Activated naive CD4-positive, alpha-beta T cell treated with anti-CD3 and anti-CD28 coated beads for 36 hours (primary cell): ENCODE measurements at places on chromosomes 16 and 17. TPM values are rescaled to one million over a fixed set of nuclear protein-coding genes. Genes with fewer than 3 reads are reported as not detected.

The KRTAP1-1 gene
- total RNA-seq, result not detected

The LDHD gene
- total RNA-seq, result 0.33 TPM

DNA sequence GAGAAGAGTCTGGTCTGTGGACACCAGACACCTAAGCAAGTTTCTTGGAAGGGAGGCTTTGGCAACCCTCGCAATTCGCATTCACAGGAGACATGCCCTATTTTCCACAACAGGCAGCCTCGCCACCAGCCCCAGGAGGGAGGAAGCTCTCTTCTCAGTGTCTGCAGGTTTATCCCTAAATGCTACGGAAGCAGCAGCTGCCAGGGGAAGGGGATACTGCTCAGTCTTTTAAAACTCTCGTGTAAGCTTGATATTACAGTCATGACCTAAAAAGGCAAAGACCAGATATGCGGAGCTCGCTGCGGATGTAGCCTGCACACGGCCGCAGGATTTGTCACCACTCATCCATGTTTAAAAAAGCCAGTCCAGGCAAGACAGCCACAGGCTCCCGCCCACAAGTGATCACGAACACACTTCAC, 159.2 kb upstream of the RPH3AL start:
- DNase-seq, result no peak

GRCh38 chr16:86285938-86286921, 224.1 kb upstream of the FOXF1 start:
- no peak for DNase-seq

DNA sequence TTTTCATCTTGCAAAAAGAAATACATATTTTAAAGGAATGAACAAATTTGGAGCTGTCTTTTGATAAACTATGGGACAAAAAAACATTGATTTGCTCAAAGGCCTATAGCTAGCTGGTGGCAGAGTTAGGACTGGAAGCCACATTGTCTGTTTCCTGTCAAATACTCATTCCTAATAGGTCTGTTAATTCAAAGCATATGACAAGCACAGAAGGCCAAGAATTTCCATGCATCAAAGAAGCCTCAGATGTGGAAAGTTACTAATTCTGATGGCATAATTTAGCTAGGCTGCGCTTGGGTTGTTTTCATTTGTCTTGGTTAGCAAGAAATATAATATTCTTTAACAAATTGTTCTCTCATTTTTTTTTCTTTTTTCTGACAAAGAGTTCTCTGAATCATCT, 98.0 kb downstream of the CDK5R1 start:
- DNase-seq, result no peak

- no peak for DNase-seq
These were observed 3.8 kb upstream of the CRYM start for GRCh38 chr16:21281698-21282389.

The CBX8 gene
- total RNA-seq, result 3.8 TPM

DNA sequence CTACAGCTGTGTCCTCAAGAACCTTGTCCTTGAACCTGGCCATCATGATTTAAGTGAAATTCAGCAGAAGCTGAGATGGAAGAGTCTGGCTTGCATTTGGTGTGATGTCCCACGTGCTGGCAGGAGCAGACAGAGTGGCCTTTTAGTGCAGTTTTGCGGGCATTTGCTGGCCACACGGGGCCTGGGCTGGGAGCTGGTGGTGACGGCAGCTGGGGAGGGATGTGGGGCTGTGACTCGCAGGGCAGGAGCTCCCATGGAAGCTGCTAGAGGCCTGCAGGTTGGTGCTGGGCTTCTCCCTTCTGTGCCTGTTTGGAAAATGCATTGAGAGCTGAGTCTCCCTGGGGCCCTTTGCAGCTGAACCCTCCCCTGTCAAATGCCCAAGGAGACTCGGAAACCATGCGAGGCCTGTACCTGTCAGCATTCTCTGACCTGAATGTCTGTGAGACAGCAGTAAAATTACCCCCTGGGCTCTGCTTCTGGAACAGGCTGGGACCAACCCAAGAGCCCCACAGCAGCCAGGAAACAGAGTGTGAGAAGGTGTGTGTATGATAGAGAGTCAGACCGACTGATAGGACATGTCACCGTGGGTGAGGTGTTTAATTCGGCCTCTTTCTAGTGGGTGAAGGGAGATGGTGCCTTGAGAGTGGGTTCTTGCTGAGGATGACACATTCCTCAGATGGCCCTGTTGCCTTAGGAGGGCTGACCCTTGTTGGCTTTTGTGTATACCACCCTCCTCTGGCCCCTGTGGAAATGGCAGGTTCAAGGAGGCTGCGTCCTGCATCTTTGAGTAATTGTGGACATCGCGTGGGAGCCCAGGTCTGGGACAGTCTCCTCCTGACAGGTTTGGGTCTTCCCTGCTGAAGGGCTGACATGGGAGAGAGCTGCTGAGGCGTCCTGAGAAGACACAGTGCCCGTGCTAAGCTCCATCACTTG, 145.5 kb downstream of the MSI2 start:
- DNase-seq, result no peak

- no peak for DNase-seq
These were observed 9.3 kb downstream of the ZCCHC14 start for GRCh38 chr16:87483481-87483880.

GRCh38 chr16:10614685-10615084, 34.3 kb upstream of the EMP2 start:
- DNase-seq, result no peak

The ITGA2B gene
- total RNA-seq, result 1.1 TPM

The SDK2 gene
- 0.27 TPM for total RNA-seq

The CLN3 gene
- total RNA-seq, result 9.9 TPM

The CIAPIN1 gene
- total RNA-seq, result 31.0 TPM

DNA sequence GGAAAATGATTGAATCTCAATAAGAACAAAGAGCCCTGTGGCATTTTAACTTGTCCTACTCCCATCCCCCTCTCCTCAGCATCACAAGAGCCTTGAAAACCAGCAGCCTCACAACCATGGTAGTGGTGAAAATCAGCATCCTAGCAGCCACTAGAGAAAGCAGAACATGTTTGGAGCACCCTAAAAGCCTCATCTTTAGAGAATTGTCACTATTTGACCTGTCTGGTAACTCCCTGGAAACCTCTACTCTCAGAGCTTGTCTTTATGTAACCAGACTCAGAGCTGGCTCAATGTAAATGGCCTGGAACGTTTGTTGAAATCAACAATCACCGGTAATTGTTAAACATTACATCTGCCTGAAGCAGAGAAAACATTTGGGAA, 70.8 kb downstream of the MMD start:
- DNase-seq, result no peak

- DNase-seq, result no peak
These were observed 137.9 kb downstream of the GAS7 start for GRCh38 chr17:10060526-10060925.

GRCh38 chr17:58679263-58680037, 12.4 kb downstream of the TEX14 start:
- no peak for DNase-seq

DNA sequence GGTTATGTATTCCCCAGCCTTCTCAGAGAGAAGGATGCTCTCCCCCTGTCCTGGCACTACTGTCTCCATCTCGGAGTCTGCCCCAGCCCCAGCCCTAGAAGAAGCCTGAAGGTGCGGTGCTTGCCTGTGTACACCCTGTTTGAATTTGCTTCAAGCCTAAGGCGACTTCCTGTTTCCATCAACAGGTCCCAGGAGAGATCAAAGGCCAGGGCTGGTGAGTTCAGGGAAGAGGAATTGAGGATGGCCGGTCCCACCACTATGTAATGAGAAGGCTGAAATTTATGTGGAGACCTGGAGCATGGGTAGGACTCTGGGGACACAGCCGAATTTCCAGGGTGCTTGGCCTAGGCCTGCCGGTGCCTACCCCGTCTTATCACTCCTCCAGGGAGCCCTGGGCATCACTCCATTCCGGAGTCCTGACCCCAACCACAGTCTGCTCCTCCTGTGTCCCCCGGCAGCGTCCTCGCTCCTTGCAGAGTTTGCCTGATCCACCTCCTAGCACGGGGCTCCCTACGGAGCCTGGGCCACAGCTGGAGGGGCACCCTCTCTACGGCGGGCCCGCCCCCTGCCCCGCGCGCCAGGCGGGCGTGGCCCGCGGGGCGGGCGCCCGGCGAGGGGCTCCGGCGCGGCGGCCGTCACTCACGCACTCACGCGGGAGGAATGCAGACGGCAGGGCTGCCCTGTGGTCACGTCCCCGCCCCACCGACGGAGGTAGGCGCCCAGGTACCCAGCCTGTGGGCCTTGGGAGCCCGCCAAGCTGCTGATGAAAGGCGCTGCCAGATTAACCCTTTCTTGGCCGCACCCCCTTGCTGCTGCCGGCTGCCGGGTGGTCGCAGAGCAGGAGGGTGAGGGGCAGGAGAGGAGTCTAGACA, 53.8 kb upstream of the TAC4 start:
- DNase-seq, result no peak

GRCh38 chr16:1214719-1215118, 10.3 kb downstream of the TPSG1 start:
- no peak for DNase-seq

- DNase-seq, result no peak
These were observed 2.2 kb downstream of the KCNH6 start for GRCh38 chr17:63525190-63525946.

DNA sequence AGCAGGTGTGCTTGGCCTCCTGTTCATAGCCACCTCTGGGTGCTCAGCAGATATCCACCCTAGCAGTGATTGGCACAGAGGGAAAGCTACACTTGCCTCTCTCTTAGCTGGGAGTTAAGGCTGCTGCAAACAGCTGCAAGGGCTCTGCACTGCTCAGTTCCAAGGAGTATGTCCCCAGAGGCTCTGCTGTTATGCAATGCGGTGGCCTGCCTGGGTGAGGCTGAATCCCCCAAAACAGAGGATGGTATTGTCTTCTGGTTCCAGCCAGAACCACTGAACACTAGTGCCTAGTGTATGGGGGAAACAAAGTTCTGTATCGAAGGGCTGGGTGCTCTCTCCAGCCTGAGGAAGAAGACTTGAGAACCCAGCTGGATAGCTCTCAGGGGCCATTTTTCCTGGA, 16.8 kb downstream of the TMEM94 start:
- no peak for DNase-seq

- DNase-seq, result no peak
These were observed 88.9 kb downstream of the C16orf78 start for GRCh38 chr16:49462362-49462988.

DNA sequence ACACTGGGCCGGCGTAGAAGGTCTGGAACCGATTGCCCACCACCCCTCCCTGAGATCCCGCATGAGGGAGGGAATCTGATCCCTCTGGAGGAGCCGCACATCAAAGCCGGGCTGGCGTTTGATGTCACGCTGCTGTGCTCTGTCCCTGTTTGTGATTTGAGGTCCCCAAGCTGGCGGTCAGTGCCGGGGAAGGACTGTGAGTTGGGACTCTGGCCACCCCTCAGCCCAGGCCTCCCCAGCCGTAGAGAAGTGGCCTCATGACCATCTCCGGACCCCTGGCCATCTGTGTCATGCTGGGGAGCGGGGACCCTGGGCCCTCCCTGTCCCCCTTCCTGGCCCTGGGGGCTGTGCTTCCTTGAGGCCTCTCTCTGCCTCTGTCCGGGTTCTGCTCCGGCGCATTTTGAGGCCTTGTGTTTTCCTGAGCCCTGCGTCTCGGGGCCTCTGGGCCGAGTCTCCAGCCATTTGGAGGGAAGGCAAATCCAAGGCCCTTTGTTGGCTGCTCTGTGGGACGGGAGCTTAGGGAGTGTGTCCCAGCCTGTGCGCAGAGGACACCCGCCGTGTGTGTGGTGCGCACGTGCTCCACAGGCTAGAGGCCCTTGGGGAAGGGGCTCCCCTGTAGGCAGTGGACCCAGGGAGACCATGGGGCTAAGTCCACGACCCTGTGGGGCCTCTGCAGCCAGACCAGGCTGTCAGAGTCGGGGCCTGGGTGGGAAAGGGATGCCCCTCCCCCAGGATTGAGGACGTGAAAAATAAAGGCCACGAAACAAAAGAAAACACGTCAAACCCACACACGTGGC, 15.1 kb downstream of the ASPSCR1 start:
- no peak for DNase-seq

DNA sequence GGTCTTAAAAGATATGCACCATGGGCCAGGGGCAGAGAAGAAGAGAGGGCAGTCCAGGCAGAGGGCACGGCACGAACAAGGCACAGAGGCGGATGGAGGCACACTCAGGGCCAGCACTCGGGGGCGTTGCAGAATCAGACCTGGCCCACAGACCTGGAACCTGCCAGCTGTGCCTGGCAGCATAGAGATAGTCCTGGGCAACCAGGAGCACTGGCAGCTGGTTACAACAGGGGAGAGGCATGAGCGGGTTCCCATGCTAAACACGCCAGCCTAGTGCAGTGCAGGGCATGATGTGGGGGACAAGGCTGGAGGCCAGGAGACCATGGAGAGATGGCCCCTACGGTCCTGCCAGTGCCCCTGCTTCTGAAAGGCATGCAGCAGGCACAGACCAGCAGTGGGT, 56.9 kb upstream of the RBFOX3 start:
- DNase-seq, result no peak

- no peak for DNase-seq
These were observed 8.7 kb downstream of the GRN start for GRCh38 chr17:44353672-44354331.

The CBX2 gene
- total RNA-seq, result 5.2 TPM

The PSME3 gene
- 84.7 TPM for total RNA-seq

GRCh38 chr16:6132121-6132520, 1034.5 kb upstream of the EEF2KMT start:
- DNase-seq, result no peak
